Body of pancreas (tissue), 4 donors: ENCODE measurements at places on chromosomes 16 and 17.
A peak's percentile ranks its signal among the peaks of the same experiment; 100 is the strongest.

DNA sequence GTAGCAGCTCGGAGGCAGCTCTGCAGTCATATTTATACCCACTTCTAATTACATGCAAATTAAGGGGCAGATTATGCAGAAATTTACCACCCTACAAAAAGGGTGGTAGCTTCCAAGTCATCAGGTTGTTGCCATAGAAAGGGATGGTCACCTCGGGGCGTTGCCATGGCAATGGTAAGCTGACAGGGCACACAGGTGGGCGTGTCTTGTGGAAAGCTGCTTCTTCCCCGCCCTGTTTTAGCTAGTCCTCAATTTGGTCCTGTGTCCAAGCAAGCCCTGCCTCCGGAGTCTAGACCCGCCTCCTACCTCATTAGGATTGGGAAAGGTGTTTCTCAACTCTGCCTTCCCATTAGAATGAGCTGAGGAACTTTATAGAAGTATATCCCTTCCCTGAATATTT is 98.7 kb downstream of the HS3ST2 start:
- DNase-seq: no peak

DNA sequence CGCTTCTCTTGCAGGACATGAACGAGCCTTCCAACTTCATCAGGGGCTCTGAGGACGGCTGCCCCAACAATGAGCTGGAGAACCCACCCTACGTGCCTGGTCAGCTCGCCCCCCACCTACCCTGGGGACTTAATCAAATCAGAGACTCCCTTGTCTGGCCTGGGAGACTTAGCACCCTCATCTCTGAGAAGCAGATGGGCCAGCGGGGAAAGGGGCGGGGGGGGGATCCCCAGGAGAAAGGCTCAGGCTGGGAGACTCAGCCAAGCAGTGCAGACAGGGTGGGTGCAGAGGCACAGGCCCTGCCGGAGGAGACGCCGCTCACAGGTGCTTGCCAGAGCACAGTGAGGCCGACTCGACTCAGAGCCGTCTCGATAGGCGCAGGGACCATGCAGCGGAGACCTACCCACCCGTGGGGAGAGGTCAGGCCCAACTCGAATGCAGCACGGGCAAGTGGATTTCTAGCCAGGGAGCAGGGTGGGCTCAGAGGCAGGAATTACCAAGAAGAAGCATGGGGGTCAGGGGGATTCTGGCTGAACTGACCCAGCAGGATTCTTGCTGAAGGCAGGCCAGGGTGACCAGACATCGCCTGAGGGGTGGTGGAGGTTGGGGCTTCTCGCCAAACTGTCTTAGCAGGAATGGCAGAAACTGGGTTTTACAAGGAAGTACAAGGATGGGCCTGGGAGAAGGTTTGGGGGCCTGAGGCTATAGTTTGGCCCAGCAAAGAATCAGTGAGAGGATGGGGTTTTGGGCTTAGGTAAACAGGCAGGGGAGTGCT is 9.7 kb downstream of the GAA start:
- DNase-seq: no peak

- DNase-seq: peak; percentile 23
Measured at GRCh38 chr17:62800585-62800984, 7.5 kb downstream of the MARCHF10 start.

DNA sequence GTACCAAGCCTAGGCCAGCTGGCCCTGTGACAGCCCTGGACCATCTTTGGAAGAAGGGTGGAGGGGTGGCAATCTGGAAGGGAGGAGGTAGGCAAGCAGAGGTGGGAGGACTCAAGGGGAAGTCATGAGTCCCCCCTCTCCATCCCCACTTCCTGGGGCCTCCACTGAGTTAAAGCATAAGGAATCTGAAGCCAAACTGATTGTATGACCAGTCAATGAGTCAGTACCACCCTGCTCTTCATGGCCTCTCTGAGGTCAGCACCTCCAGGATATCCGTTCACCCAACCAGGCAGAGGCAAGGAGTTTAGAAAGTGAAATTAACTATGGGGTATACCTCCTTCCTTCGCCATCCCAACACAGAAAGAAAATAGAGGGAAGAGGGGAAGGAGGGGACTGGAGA is 272.7 kb downstream of the SOX9 start:
- DNase-seq: no peak

GRCh38 chr17:7915179-7915610 is 894 bp downstream of the RNF227 start:
- peak; percentile 67 for DNase-seq

GRCh38 chr16:61969077-61969382 is 67.2 kb downstream of the CDH8 start:
- DNase-seq: no peak

DNA sequence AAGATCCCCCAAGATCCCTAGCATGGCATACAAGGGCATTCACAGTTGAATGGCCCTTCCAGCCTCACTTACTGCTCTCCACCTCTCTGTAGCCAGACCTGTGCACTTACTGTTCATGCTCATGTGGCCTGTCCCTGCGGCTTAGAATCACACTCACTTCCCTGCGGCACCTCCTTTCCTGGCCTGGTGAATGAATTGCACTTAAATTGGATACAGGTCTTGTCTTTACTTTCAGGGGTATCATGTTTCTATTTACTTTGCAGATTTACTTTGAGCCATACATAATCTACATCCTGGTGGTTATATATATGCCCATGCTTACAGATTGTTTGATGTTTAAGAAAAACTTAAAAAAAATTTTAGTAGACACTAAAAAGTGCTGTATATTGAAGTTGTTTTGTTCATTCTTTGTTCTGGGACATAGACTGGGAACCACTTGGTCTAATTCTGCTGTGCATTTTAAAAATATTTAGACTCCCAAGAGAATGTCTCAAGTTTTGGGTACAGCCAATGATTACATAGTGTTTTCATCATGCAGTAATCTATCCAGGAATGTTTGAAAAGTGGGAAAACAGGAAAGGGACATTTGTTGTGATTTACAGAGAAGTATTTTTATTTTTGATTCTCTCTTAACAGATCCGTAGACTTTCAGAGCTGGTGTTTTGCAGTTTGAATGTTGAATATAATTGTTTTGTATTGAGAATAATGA is 63.9 kb downstream of the NUP88 start:
- DNase-seq: no peak

GRCh38 chr16:6018848-6019489 is 921.4 kb upstream of the EEF2KMT start:
- DNase-seq: no peak

GRCh38 chr16:65793781-65794180 is 572.7 kb upstream of the CDH5 start:
- no peak for DNase-seq

DNA sequence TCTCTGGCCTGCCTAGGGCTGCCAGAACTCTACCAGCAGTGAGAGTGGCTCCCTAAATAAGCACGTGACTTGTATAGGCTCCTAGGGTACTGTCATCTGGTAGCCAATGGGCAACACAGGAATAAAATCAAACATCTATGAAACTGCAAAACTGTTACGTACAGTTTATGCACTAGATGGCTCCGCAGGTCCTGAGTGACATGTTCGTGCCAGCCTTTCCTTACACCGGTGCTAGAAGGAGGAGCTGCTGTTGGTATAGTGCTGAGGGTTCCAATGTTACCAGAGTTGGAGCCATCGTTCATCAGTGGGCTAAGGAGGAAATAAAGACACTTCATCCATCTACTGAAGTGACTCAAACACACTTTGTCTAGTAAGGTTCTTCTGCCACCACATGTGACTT is 63.2 kb upstream of the TRAP1 start:
- no peak for DNase-seq

DNA sequence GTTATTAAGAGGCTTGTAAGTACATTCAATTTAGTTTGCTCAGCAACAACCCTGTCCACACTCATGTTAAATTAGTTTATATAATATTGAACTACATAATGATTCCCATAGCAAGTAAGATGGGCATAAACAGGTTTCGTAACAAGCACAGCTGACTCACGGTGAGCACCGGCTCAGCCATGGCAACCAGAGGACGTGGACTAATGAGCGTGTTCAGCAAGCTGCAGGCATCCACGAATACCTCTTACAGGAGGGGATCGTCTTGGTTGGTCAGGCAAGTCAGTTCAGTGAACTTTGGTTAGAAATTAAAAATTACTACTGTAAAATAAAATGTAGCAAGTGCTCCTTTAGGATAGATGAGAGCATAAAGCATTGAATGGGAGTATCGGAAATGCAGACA is 58.4 kb downstream of the ELAC2 start:
- DNase-seq: no peak

DNA sequence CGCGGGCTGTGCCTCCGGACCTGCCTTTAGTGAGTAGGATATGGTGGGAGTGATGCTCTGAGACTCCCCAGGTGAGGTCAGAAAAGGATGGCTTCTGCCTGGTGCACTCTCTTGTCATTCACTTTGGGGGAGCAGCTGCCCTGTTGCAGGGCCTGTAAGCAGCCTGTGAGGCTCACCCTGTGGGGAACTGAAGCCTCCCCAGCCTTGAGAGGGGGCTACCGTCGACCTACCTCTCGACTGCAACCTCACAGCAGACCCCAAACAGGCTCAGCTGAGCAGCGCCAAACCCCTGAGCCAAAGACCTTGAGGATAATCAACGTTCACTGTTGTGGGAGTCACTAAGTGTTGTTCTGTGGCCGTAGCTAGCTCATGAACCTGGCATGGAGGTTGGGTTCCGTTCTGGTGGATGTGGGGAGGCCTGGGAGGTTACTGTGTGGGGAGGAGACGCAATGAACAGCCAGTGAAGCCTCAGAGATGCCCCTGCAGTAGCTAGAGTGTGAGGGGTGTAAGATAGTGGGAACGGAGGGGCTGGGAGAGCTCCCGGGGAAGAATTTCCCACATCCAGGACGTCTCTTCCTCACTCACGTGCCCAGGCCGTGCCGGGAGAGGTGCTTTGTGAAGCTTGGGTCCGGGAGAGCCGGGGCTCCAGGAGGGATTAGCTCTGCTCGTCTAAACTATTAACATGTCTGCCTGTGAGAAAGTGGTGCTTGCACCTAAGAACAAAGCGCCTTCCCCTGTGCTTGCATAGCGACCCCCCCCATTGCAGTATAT is 38.8 kb downstream of the METRNL start:
- no peak for DNase-seq

- DNase-seq: peak; percentile 71
Measured at GRCh38 chr17:77451245-77451893, 310.6 kb downstream of the SEC14L1 start.

GRCh38 chr17:3927628-3928340 is 11.5 kb upstream of the P2RX1 start:
- DNase-seq: no peak

DNA sequence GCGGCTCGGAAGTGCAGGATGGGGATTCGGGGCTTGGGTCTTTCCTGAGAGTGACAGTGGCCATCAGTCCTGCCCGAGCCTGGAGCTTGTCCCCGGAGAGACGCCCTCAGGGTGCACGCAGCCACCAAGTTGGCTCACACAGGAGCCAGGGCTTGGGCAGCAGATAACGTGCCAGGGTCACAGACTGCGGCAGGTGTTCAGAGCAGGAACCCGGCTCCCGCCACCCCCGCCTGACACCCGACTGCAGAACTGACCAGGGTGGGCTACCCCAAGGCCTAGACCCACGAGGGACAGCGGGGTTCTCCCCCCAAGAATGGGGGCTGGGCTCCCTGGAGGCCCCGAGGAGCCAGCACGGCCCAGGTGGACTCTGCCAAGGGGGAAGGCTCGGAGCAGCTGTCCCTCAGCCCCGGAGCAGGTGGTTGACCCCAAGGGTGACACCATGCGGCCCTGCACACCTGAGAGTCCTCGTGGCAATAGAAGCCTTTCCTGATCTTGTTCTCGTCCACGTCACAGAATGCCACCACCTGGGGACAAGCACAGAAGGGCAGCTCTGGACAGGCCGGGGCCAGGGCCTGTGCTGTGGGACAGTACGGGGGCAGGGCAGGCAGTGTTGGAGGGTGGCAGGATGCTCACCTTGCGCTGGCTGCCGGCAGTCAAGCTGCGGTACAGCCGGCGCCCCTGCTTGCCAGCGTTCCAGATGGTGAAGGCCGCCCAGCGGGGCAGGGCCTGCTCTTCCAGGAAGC is 117.1 kb upstream of the ZNF750 start:
- DNase-seq: peak; percentile 7

- no peak for DNase-seq
Measured at GRCh38 chr17:15393414-15393813, 52.0 kb upstream of the TEKT3 start.

- peak; percentile 28 for DNase-seq
Measured at GRCh38 chr16:85029408-85029784, 1.8 kb downstream of the KIAA0513 start.

GRCh38 chr16:55991843-55992242 is 116.7 kb upstream of the CES5A start:
- no peak for DNase-seq

DNA sequence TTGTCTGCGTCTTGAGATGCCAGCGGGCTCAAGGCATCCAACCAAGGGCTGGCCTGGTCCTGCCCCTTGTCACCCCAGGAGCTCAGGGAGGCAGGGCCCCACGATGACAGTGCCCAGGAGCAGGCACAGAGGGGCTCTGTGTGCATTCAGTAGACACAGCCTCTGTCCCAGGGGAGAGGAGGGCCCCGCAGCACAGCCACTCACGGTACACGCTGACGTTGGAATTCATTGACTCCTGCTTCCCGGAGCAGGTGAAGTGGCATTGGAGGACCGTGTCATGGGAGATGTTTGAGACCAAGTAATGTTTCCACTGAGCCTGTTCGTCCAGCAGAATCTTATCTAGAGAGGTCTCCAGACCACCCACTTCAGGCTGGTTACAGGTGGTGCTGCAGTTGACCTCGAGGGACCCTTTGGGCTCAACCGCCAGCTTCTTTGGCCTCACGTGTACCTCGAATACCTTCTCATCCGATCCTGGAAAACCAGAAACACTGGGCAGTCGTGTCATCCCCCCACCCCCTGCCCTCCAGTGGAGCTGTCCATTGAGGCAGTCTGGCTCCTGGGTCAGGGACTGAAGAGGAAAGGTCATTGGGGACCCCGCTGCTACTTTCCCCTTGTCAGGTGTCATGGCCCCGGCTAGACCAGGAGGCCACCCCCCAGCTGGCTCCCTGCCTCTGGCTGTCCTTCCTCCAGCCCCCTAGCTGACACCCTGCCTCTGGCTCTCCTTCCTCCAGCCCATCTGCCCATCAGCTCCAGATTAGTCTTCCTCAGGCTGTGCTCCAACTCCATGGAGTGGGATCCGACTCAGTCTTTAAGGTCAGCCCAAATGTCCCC is 7.0 kb downstream of the PRR29 start:
- DNase-seq: no peak

DNA sequence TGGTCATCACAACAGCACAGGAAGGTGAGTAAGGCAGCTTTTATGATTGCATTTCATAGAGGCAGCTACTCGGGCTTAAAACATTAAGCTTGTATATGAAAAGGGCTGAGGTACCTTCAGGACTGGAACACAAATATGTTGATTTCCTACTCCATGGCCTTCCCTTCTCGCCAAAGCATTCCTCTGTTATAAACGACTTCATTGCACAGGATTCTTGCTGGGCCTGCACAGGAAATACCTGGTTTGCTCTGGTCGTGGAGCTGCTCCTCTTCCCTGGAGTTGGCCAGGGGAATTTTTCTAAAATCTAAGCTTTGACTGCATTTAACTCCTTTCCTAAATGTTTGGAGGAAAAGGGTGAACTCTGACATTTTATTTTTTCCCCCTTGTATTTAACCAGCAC is 49.0 kb downstream of the CHD9 start:
- no peak for DNase-seq

DNA sequence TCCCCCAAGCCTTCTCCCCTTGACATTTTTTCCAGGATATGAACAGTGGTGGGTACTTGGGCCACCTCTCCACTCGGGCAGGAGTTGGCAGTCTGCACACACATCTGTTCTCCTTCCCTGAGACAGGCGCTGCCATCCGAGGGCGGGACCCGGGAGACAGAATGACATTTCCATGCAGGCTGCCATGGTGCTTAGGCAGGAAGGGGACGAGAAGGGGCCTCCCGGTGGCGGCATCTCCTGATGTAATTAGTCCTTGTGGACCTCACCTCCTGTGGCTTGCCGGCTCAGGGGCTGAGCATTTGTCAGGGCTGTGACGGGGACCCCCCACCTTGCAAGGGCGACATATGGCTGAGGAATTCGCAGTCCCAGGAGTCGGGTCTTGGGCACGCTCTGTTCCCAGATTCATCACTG is 197.2 kb downstream of the FOXL1 start:
- no peak for DNase-seq
